ENCODE measurements at places on chromosomes 13 and 19.

DNA sequence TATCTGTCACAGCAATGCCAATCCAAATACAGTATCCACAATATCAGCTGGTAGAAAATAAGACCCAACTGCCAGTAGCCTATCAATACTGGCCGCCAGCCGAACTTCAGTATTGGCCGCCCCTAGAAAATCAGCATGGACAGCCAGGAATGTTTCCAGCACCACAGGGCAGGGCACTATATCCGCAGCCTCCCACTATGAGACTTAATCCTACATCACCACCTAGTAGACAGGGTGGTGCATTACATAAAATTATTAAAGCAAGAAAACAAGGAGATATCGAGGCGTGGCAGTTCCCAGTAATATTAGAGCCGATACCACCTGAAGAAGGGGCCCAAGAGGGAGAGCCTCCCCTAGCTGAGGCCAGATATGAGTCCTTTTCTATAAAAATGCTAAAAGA, 111.3 kb downstream of the ZNF486 start:
- no peak for DNase-seq

DNA sequence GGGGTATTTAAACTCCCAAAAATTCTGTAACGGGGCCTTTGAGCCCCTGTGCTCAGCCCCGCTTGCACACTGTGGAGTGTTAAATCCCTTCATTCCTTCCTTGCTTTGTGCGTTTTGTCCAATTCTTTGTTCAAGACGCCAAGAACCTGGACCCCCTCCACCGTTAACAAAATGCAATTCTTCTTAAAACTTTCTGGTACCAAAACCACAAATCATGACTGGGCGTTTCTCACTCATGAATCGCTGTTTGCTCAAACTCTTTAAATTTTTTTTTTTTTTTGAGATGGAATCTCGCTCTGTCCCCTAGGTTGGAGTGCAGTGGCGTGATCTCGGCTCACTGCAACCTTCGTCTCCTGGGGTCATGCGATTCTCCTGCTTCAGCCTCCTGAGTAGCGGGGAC, 881 bp downstream of the ZNF20 start:
- no peak for DNase-seq

- DNase-seq = no peak
Observed at GRCh38 chr13:33694546-33694945, 123.4 kb upstream of the RFC3 start.

DNA sequence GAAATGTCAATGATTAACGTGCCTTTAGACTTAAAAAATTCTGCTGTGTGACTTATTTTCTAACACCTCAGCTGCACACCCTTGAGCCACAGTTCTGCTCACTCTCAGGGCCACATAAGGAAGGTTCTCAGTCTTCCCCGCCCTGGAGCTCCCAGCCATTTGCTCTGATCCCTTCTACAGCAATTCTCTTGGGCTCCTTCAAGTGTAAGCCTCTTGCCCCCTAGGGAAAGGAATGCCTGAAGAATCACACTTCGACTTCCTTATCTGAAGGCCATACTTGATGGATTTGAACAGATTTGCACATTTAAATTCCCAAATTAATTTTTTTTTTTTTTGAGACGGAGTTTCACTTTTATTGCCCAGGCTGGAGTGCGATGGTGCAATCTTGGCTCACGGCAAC, 44.2 kb downstream of the RASA3 start:
- DNase-seq = no peak

DNA sequence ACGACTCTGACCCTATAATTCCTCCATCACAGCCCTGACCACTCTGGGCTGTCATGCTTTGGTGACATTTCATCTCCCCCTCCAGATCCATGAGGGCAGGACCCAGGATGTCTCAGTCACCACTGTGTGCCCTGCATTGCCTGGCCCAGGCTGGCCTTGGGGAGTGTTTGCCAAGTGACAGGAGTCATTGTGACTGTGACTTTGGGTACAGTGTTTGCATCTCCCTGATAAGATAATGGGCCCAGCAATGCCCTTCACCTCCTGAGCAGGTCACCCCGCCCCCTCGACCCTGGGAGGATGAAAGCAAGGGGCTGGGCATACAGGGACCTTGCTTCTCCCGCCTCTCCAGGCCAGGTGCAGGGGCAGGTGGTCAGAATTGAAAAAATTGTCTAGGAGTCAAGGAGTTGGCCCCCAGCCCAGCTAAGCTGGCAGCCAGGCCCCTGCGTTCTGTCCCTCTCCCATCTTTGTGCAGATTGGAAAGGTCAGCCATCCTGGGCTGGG, 5.9 kb upstream of the ATP4A start:
- no peak for DNase-seq

DNA sequence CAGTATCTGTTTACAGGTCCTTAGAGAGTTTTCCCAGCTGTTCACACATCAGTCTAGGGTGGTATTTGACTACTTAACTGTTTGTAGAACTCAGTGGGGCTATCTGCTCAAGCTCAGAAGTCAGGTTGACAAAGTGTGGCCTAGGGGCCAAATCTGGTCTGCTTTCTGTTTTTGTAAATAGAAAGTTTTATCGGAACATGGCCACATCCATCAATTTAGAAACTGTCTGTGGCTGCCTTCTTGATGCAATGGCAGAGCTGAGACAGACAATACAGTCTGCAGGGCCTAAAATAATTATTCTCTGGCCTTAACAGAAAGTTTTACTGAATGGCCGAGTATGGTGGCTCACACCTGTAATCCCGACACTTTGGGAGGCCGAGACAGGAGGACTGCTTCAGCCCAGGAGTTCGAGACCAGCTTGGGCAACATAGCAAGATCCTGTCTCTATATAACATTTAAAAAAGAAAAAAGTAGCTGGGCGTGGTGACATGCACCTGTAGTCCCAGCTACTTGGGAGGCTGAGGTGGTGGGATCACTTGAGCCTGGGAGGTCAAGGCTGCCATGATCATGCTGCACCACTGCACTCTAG, 2.4 kb downstream of the SMG9 start:
- no peak for DNase-seq

- DNase-seq = no peak
Observed at GRCh38 chr13:79491715-79492114, 10.8 kb downstream of the NDFIP2 start.

Measured in SK-N-MC (cell line).